ENCODE measurements at places on chromosomes 6 and 20. TPM values are rescaled to one million over a fixed set of nuclear protein-coding genes. Genes with fewer than 3 reads are reported as not detected.

DNA sequence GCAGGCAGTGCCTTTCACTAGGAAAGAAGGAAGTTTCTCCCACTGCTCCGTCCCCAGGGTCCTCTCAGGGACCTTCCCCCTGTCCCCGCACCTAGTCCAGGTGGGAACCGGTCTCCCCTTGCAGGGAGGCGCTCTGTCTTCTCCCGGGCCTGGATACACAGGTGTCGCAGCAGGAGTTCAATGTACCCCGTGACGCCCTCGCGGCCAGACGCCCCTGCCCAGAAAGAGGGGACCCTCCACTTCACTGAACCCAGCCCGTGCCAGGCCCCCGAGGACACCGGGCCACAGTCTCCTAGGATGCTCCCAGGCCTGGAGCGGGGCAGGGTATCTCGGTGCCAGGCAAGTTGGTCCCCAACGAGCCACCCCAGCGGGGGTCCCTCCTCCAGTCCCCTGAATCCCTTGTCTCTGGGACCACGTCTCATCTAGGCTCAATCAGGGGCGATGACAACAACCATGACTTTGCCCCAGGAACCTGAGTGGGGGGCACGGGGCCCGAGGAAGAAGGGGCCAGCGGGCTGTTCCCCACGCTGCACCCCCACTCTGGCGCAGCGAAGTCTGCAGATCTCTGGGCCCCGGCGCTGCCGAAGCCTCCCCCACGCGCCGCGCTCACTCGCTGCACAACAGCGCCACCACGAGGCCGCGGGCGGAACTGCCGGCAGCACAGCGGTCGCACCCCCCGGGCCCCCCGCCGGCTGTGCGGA is 103.0 kb downstream of the EDN3 start:
- no peaks in the 10 kb centered on the region for H3K36me3 ChIP-seq
- no peaks in the 10 kb centered on the region for H3K4me1 ChIP-seq
- H3K27me3 ChIP-seq: peaks cover 2% of the 10 kb centered on the region

- H3K27me3 ChIP-seq: no peaks in the 10 kb centered on the region
- peaks cover 17% of the 10 kb centered on the region for H3K4me1 ChIP-seq
- H3K36me3 ChIP-seq: no peaks in the 10 kb centered on the region
- peak overlapping the region; percentile 28 for H3K27ac ChIP-seq
Measured at GRCh38 chr6:14316651-14317386, 199.2 kb downstream of the CD83 start.

- peak overlapping the region; percentile 91 for H3K4me3 ChIP-seq
- H3K27me3 ChIP-seq: no peaks in the 10 kb centered on the region
- H3K36me3 ChIP-seq: peaks cover 7% of the 10 kb centered on the region
- peak overlapping the region; percentile 94 for H3K27ac ChIP-seq
- H3K4me1 ChIP-seq: peaks cover 58% of the 10 kb centered on the region
Measured at GRCh38 chr6:16761471-16762267, 409 bp upstream of the ATXN1 start.

DNA sequence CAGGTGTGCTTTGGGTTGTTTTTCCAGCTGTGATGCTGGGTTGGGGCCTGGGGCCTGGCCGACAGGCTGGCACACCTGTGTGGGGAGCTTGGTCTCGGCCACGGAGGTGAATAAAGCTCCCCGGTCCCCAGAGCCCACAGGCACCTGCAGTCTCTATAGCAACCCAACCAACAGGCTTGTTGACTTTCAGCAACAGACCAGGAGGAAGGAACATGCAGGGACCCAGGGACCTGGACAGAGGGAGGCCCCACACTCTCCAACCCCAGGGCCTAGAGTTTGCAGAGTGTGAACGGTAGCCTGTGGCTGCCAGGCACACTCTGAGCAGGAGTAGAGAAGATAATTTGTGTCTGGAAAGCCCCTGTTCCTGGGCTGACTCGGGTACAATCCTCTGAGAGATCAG is 14.6 kb upstream of the SYNJ2 start:
- H3K27ac ChIP-seq: no peak overlapping the region
- peaks cover 23% of the 10 kb centered on the region for H3K4me1 ChIP-seq
- no peaks in the 10 kb centered on the region for H3K36me3 ChIP-seq
- no peaks in the 10 kb centered on the region for H3K27me3 ChIP-seq
- DNase-seq: no peak
- no peak overlapping the region for H3K4me3 ChIP-seq

GRCh38 chr6:112234601-112235000 is 19.8 kb downstream of the LAMA4 start:
- no peak overlapping the region for H3K27ac ChIP-seq
- H3K4me3 ChIP-seq: no peak overlapping the region
- no peak for DNase-seq
- no peaks in the 10 kb centered on the region for H3K36me3 ChIP-seq

DNA sequence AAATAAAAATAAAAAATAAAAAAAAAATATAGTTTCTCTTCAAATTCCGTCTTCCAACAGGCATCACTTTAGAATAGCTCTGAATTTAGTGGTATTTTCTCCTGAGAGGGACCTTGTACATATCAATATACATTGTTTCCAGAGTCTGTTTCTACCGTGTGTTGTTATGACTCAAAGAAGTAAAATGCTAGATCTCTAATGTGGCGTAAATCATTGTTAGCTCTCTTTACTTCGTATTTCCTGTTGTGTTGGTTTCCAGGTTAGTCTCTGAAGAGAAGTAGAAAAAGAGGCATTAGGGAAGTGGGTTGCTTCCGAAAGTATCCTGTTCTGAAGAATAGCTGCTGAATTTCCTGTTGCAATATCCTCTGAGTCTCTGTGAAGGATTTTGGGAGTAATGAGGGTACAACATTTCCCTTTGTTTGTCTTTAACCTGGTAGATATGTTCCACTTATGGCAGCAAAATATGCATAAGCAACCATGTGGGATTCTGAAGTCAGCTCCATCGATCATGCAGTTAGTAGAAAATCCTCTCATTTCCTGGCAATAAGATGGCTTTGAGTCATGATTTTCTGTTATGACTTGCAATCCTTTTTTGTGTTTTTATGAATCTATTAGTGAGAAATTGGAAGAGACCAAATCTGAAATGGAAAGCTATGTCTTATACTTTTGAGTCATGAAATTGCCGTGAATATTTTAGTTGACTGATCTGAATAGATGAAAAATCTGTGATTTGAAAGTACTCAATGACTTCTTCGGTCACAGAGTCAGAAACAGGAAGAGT is 42.0 kb upstream of the MCHR2 start:
- peaks cover 5% of the 10 kb centered on the region for H3K4me1 ChIP-seq
- H3K27ac ChIP-seq: no peak overlapping the region
- H3K27me3 ChIP-seq: peaks cover 4% of the 10 kb centered on the region
- H3K4me3 ChIP-seq: no peak overlapping the region

- H3K36me3 ChIP-seq: no peaks in the 10 kb centered on the region
- no peaks in the 10 kb centered on the region for H3K27me3 ChIP-seq
- no peak for DNase-seq
- no peaks in the 10 kb centered on the region for H3K4me1 ChIP-seq
- no peak overlapping the region for H3K27ac ChIP-seq
Measured at GRCh38 chr6:64477391-64477790, 841.8 kb downstream of the PHF3 start.

DNA sequence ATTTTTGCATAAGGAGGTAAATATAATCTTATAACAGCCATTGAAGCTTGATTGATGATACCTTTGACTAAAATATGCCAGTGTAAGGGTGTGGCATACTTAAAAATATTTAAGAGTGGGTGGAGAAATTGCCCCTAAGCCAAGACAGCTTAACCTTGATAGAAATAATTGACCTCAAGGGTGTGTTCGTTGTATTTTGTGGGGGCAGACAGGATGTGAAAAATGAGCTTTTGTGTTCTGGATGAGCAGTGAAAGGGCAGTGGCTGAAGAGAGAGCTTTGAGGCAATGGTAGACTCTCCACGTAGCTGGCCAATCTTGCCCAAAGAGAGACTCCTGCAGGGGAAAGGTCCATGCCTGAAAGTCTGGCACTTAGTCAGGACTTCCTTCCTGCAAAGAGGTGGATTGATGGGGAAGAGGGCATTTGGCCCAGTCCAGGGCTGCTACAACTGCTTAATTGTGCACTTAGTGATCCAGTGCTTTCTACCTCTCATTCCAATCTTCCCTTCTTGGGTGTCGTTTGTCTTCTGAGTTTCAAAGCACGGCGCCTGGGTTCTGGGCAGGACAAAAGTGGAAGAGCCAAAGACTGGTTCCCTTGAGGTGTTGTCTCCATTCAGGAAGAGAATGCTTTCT is 15.6 kb upstream of the CD109 start:
- DNase-seq: no peak
- peaks cover under 1% of the 10 kb centered on the region for H3K4me1 ChIP-seq
- H3K27ac ChIP-seq: no peak overlapping the region
- no peaks in the 10 kb centered on the region for H3K36me3 ChIP-seq

- no peak overlapping the region for H3K27ac ChIP-seq
- peaks cover 25% of the 10 kb centered on the region for H3K4me1 ChIP-seq
- no peaks in the 10 kb centered on the region for H3K27me3 ChIP-seq
- no peak for DNase-seq
- no peaks in the 10 kb centered on the region for H3K36me3 ChIP-seq
Measured at GRCh38 chr6:11111769-11112437, 378 bp upstream of the ERVFRD-1 start.

- H3K4me3 ChIP-seq: no peak overlapping the region
- H3K36me3 ChIP-seq: peaks cover 70% of the 10 kb centered on the region
- H3K27ac ChIP-seq: peak overlapping the region; percentile 67
Measured at GRCh38 chr20:4795394-4795793, 73.7 kb downstream of the PRND start.

GRCh38 chr6:134729561-134729960 is 220.3 kb downstream of the ALDH8A1 start:
- no peak overlapping the region for H3K4me3 ChIP-seq
- peaks cover 9% of the 10 kb centered on the region for H3K27me3 ChIP-seq
- H3K27ac ChIP-seq: no peak overlapping the region
- no peaks in the 10 kb centered on the region for H3K36me3 ChIP-seq
- no peak for DNase-seq
- H3K4me1 ChIP-seq: no peaks in the 10 kb centered on the region

- no peak within 1 kb of the TSS for H3K27ac ChIP-seq
- H3K27me3 ChIP-seq: peaks cover 12% of the 10 kb centered on the region
- peak; percentile 64 for DNase-seq
- no peaks in the 10 kb centered on the region for H3K36me3 ChIP-seq
- peak within 1 kb of the TSS; percentile 68 for H3K4me3 ChIP-seq
Measured at GRCh38 chr6:24357336-24358218, at the start of gene DCDC2. DCDC2 (minus strand) TSS chr6:24358059; CDS start chr6:24357750, 309 bp downstream.

DNA sequence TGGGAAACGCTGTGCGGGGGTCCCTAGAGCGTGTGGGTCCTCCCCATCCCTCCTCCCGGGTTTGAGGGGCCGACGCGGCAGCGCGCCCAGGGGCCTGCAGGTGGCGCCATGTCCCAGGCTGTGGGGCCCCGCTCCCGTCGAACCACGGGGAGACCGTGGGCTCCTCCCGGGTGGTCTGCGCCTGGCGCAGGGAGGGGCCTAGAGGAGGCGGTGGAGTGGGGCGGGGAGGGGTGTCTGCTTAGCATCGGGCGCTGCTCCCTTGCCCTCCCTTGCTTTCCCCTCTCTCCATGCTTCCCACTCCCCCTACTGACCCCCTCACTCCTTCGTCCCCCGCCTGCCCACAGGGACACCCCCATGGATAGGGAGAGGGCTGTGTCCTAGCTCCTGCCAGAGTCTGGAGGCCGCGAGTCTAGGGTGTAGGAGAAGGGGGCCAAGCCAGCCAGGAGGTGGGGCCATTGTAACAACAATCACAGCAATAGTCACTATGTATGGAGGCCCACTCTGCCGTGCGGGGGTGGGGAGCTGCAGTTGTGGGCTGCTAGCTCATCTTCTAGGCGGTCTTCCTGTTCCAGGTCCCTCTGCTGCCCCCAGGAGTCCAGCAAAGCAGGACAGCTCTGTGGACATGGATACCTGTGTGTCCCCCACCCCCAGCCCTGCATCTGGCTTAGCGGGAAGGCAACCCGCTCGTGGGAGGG is 51.7 kb downstream of the CHMP4B start:
- no peak overlapping the region for H3K4me3 ChIP-seq
- DNase-seq: peak; percentile 69
- peaks cover 20% of the 10 kb centered on the region for H3K4me1 ChIP-seq

DNA sequence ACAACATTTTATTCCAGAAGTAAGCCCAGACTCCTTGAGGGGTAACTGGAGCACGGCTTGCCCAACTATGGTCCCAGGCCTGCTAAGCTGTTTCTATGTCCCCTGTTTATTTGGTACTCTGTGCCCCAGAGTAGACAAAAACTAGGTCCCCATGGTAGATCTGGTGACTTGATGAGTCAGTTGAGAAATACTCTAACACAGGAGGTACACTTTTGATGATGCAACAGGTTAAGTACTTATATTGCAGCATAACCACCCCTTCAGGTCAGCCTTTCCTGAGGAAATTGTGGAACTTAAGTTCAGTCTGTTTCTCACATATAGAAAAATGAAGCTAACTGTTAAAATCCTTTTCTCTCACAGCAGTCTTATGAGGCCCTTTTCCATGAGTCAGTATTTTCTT is 19.6 kb downstream of the TTPAL start:
- peak overlapping the region; percentile 78 for H3K27ac ChIP-seq
- peaks cover 55% of the 10 kb centered on the region for H3K36me3 ChIP-seq
- H3K4me1 ChIP-seq: peaks cover 52% of the 10 kb centered on the region
- no peak overlapping the region for H3K4me3 ChIP-seq

DNA sequence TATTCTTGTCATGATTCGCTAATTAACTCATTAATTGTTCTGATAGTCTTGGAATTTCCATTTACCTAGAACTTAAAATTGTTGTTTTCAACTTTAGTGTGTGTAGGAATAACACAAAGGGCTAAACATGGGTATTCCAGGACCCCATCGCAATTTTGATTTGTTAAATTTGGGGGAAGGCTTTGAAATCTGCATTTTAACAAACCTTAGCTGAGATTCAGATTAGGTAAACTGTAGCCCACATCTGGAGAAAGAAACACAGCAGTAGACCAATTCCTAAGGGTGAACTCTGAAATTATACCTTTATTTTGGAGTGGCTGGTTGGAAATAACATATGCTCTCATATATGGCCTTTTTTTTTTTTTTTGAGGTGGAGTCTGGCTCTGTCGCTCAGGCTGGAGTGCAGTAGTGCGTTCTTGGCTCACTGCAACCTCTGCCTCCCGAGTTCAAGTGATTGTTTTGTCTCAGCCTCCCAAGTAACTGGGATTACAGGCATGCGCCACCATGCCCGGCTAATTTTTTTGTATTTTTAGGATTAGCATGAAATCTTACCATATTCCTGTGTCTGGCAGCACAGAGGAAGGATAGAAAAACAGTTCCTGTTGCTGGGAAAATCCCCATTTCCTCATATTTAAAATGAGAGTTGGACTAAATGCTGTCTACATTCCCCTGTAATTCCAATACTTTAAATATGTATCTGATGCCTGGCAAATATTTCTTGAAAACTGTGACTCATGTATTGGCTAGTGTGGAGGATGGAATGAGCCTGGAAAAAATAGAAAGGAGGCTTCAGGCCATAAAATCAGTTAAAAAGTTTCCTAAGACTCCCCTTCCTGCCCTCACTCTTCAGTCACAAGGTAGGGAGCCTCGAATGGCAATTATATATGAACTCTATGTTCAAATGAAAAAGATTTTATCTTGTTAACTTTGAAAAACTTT is 96.7 kb upstream of the FAM184A start:
- no peak for DNase-seq
- H3K4me1 ChIP-seq: peaks cover 6% of the 10 kb centered on the region
- no peaks in the 10 kb centered on the region for H3K27me3 ChIP-seq
- H3K36me3 ChIP-seq: peaks cover 7% of the 10 kb centered on the region

Gene WFDC5
- 0.23 TPM for total RNA-seq

Gene ELOVL4
- 1.3 TPM for total RNA-seq

Gene SLC9A8
- 16.7 TPM for total RNA-seq

Gene SLC26A8
- not detected for total RNA-seq

Gene PNRC1
- total RNA-seq: 85.6 TPM

Gene SLC35B3
- total RNA-seq: 4.9 TPM
